Spleen (tissue), 13 donors: ENCODE measurements at places on chromosomes 5 and 9. TPM values are rescaled to one million over a fixed set of nuclear protein-coding genes. Genes with fewer than 3 reads are reported as not detected.

NR2F1-AS1 gene
- total RNA-seq, result 8.4 TPM

NDUFAF2 gene
- total RNA-seq, result 13.4 TPM

GRCh38 chr9:89474939-89475338 lies 23.0 kb downstream of the SEMA4D start:
- H3K4me1 ChIP-seq, result peaks cover 68% of the 10 kb centered on the region
- no peaks in the 10 kb centered on the region for H3K27me3 ChIP-seq
- H3K36me3 ChIP-seq, result no peaks in the 10 kb centered on the region
- DNase-seq, result no peak
- H3K27ac ChIP-seq, result no peak overlapping the region

- no peak overlapping the region for H3K27ac ChIP-seq
- no peaks in the 10 kb centered on the region for H3K27me3 ChIP-seq
- H3K4me1 ChIP-seq, result no peaks in the 10 kb centered on the region
- H3K36me3 ChIP-seq, result no peaks in the 10 kb centered on the region
Measured at GRCh38 chr5:96008487-96008886, 46.8 kb upstream of the ELL2 start.

DNA sequence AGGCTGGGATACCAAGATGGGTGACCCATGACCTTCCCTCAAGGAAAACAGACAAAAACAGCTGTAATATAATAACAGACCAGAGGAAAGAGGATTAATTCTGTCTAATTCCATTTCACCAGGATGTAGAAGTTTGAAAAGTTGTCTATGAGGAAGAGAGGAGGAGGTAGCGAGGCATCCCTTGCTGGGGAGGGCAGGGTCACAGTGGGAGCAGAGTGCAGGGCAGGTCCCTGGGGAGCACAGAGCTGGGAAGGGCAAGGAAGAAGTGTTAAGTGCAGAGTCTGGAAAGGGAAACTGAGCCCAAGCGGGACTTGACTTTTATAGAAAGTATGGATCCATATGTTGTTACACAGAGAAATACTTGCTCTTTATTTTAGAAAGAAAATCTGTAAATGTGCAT lies 210.6 kb downstream of the CD180 start:
- H3K4me3 ChIP-seq, result no peak overlapping the region
- no peaks in the 10 kb centered on the region for H3K27me3 ChIP-seq
- no peak overlapping the region for H3K27ac ChIP-seq
- no peaks in the 10 kb centered on the region for H3K36me3 ChIP-seq

DNA sequence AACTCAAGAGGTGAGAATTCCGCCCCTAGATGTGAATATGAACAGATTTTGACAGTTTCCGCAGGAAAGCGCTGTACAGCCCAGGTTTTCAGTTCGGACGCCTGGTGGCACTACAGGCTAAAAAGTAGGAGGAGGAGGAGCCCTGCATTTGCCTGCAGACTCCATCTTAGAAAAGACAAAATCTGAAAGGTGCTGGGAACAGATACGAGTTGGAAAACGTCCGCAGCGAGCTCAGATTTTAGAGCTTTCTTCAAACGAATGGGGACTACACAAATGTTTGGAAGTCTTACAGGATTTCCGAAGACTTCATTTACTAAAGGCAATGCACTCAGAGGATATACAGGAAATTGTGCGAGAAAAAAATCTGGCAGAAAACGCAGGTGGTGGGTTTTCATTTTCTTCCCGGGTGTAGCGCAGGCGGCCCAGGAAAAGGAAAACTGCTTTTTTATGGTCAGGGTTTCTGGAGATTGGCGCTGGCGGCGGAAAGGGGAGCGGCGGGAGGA lies 9.9 kb upstream of the PCDHB2 start:
- H3K4me1 ChIP-seq, result no peaks in the 10 kb centered on the region
- DNase-seq, result no peak
- H3K36me3 ChIP-seq, result no peaks in the 10 kb centered on the region
- H3K27me3 ChIP-seq, result no peaks in the 10 kb centered on the region
- H3K27ac ChIP-seq, result no peak overlapping the region
